ENCODE measurements at places on chromosomes 6 and 20.

- DNase-seq = peak; percentile 57
Observed at GRCh38 chr6:133983099-133983939, 30.3 kb downstream of the TBPL1 start.

DNA sequence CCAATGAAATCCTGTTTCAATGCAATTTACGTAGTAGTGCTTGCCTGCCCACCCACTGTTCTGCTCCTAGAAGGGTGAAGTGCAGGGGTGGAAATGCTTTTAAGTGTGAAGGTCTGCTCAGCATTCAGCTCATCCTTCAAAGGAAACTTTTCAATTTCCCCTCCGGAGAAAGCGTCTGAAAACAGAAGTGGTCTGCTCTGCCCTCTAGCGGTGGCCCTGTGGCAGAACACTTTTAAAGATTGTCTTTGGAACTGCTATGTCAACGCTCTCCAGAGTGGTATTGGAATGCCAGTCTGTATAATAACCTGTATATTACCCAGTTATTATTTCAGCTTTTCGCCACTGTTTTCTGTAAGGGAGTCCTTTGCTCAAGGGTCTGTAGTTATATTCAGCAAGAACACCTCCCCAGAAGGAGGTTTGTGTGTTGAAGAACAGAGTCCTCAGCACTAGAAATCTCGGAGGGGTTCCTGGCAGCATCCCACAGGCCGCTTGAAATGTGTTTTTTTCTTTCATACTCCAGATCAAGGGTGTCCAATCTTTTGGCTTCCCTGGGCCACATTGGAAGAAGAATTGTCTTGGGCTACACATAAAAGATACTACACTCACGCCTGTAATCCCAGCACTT is 63.1 kb upstream of the KLHL31 start:
- DNase-seq = no peak

DNA sequence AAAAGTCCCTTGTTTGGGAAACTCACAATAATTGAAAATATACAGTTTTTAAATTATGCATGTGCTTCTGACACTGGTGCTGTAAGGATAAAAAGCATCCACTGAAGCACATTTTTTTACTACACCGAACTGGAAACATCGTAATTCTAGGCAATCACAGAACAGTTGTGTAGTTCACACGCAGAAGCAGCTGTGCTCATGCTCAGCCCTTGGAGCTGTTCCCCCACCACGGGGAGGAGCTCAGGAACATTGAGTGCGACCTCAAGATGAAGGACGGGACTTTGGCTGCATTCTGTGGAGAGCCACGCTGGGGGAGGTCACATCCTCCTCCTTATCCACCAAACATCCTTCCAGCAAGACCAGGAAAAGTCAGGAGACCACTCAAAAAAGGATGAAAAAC is 466.3 kb upstream of the CDH4 start:
- no peak for DNase-seq

GRCh38 chr6:82704045-82704444 is 340.4 kb downstream of the TPBG start:
- DNase-seq = no peak

DNA sequence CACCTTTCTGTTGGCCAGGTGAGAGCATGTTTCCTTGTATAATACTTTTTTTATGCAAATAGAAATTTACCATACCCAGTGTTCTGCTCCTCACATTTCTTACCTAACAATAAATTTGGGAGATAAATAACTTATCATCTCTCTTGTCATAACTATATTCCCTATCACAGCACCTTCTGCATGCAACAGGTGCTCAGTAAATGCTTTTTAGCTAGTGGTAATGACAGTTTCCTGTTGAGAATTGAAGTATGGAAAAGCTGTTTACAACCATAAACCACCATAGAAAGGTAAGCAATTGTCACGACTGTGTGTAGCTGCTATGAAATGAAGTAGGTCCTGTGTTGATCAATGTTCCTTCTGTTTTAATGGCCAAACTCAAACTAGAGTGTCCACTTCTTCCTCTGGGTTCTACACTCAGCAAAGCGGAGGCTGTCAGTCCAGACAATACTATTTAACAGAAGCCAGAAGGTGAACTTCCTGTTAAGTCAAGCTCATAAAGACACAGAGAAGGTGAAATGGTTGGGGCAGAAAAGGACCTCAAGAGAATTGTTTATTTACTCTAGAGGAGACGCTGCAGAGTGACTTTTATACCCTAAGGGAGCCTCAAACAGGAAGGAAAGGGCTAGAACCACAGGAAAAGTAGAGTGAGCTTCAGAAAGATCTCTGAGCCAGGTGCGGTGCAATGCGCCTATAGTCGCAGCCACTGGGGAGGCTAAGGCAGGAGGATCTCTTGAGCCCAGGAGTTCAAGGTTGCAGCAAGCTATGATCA is 84.0 kb upstream of the SLC22A16 start:
- DNase-seq = no peak

DNA sequence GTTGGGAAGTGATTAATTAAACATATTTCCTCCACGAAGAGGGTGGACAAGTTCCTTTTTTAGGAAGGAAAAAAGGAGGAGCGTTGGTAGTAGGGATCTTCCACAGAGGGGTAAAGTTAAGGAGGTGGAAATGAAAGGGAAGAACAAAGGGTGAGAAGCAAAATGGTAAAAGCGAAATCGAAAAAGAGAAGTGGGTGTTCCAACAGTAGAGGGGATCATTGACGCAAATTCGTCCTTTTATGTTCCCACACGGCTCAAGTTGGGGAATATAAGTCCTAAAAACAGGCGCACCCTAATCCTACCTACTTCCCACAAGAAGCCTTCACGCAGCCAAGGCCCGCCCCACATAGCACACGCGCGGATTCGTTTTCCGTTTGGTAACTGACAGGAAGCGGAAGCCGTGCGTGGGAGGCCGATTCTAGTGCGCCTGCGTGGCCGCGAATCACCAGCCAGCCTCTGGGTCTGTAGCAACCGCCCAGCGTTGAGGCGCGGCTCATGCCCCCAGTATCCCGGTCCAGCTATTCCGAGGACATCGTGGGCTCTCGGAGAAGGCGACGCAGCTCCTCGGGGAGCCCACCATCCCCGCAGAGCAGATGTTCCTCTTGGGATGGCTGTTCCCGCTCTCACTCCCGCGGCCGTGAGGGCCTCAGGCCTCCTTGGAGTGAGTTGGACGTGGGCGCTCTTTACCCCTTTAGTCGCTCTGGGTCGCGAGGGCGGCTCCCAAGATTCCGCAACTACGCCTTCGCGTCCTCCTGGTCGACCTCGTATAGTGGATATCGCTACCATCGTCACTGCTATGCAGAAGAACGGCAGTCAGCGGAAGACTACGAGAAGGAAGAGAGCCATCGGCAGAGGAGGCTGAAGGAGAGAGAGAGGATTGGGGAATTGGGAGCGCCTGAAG is at the start of gene NKAPL:
Gene NKAPL (plus strand): TSS at position 421 of the 901 bp plus-strand sequence. CDS start 75 bp downstream, at position 496.
- DNase-seq = no peak

DNA sequence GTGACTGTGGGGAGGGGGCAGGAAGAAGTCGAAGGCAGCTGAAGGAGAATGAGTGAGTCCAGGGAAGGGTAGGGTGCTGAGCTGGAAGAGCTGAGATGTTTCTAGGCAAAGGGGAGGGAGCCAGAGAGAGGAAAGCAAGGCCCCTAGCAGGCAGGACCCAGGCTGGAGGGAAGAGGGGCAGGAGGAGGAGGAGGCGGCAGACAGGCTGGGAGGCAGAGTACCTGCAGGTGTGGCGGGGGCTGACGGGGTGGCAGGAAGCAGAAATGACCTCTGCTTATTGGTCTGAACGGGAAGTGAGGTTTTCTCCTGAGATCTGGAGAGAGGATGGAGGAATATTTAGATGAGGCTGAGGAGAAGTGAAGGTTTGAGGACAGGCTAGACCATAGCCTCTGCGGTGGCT is 10.7 kb upstream of the EMILIN3 start:
- no peak for DNase-seq

DNA sequence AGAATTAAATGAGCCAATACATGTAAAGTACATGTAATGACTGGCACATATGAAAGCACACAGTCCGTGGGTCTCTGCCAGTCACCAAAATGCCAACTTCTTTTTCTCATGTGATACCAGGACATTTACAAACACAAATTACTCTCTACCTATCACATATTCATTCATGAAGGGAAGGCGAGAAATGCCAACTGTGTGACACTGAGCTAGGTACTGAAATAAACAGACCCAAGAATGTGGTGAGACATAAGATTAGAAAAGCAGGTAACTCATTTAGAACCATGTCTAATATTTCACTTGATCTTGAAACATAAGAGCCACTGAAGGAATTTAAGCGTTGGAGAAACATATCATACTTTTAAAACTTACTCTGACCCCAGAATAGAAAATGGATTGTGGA is 41.4 kb downstream of the HBS1L start:
- no peak for DNase-seq

DNA sequence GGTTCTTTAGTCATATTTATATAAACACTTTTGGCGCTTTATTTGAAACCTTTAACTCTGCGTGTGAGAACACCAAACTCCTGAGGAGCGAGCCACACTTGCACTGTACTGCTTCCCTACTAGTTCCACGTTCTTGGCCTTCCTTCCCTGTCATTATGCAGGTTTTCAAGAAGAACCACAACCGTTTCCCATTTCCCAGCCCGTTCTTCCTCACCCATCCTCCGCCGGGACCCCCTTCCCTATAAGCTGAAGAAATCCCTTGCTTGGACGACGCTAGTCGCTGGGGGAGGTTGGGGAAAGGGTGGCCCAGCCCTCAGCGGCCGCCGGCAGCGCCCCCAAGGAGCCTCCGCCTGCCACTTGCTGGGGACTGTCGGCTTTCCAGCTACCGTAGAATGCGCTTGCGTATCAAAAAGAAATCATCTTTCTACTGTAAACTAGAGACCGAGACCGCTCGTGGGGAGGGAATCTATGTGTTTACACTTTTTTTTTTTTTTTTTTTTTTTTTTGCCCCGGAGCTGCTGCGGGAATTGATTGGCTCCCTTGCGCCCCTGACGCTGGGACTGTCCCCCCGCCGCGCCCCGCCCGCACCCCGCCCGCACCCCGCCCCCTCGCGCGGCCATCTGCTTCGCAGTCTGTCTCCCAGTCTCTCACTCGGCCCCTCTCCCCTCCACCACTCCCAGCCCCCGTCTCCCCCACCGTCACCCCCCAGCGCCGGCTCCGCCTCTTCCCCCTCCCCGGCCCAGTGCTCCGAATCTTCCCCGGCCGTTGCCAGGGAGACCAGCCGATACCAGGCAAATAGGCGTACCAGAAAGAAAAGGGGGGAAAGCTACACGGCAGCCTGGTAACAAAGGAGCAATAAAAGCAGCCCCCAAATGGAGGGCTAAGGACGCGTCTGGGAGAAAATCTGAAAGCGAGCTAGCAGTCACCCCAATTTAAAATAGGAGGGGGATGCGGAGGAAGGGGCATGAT is 2.3 kb upstream of the MARCKS start:
- no peak for DNase-seq

- no peak for DNase-seq
Observed at GRCh38 chr6:53530346-53530745, 14.6 kb downstream of the GCLC start.

- no peak for DNase-seq
Observed at GRCh38 chr20:62496568-62497218, 20.9 kb upstream of the GATA5 start.

- no peak for DNase-seq
Observed at GRCh38 chr6:94041945-94042709, 622.8 kb upstream of the EPHA7 start.

DNA sequence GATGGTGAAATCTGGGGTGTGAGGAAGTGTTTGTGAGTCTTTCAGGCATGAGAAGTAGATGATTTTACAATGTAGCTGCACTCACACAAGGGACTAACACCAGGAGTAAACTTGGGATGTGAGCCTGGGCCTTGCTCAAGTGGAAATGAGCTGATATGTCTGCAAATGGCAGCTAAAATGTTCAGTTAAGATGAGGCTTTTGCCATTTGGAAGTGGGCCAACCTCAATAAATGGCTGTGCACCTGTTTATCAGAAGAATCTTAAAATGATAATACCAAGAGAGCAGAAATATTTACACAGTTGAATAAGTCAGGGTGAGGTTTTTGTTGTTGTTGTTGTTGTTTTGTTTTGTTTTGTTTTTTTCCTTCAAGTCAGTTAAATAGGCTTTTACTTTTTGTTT is 25.7 kb upstream of the KLHL31 start:
- no peak for DNase-seq

GRCh38 chr6:163971841-163972838 is 557.6 kb downstream of the QKI start:
- no peak for DNase-seq

DNA sequence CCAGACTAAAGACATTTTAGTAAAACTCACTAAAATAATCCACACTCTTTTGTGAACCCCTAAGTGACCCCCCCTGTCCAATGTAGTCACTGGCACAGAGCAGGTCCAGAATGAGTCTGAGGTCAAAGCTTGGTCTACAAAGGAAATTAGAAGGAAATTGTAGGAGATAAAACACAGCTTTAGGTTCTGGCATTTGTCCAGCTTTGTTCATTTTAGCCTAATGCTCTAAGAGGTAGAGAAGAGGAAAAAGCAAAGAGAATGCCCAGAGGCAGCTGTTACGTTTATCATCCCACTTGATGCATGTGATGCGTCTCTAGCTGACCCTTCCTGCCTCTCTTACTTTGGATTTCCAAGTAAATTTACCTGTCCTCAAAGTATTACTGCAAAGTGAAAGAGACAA is 62.5 kb downstream of the CNKSR3 start:
- no peak for DNase-seq

GRCh38 chr6:21507811-21508210 is 85.7 kb upstream of the SOX4 start:
- no peak for DNase-seq

DNA sequence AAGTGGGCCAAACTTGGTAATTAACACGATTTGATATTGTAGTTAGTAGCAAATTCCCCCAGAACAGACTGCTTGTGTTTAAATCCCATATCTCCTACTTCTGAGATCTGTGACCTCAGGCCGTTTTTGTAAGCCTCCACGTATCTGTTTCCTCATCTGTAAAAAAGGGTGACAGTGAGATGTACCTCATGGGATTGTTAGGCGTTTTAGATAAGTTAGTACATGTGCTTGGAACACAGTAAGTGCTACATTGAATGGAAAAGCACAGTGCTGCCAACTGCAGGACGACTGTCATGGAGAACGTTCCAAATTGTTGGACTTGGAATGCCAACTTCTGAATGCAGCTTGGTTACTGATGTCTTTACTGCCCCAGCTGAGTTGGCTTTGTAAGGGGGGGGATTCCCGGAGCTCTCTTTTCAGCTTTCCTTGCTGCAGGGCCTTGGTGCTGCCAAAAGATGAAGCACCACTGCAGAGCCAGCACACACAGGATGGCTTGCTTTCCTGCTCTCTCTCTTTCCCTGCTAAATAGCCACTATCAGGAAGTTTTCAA is 108.6 kb downstream of the OPN5 start:
- no peak for DNase-seq
